EL (cell line): ENCODE measurements at places on chromosomes 5 and 9.
A peak's percentile ranks its signal among the peaks of the same experiment; 100 is the strongest.

GRCh38 chr5:36915653-36916052 is 39.1 kb downstream of the NIPBL start:
- peak; percentile 21 for DNase-seq

GRCh38 chr9:137411260-137411644 is 11.7 kb downstream of the EXD3 start:
- no peak for DNase-seq

DNA sequence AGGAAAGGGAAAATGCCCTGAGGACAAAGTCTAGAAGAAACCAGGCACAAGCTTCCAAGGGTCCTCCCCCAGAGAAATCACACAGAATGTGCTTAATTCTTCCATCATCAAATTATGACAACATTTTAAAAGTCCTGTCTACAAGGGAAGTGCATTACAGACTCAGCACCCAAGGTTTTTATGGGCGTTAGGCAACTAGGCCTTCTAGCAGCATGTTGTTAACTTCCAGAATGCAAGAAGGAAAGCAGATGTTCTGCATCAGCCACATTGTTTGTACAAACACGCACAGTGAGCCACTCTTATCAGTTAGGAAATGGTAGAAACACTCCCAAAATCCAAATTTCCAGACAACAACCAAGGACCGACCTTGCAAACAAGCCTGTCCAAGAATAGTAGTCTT is 26.5 kb downstream of the SMC5 start:
- DNase-seq, result peak; percentile 21

DNA sequence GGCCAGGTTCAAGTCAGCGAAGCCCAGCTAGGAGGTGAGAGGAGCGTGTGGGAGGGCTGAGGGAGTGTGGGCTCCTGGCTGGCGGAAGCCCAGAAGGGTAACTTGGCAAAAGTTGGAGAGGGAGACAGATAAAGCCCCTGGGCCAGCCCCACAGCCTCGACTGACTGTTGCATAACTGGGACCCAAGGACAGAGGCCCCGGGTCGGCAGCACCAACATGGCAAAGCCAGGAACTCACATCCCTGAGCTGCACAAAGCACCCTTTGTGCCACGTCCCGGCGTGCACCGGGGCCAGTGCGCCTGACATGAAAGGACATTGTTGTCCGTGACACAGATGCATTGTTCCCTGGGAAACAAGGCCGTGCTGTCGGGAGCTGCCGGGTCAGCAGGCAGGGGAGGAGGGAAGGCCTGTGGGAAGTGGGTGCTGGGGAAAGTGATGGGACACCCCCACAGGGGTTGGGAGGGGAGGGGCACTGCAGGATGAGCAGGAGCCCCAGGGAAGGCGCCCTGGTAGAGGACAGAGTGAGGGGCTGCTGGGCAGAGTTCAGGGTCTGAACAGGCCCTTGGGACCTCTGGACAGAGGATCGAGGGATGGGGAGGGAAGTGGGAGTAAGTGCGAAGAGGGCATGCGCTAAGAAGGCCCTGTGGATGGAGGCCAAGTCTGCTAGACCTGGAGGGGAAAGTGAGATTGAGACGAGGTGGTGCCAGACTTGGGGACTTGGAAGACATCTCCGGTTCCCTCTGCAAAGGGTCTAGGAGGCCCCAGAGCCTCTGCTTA is 13.0 kb upstream of the DPM2 start:
- no peak for DNase-seq

GRCh38 chr9:74218385-74219063 is 278.6 kb upstream of the RORB start:
- DNase-seq, result no peak

DNA sequence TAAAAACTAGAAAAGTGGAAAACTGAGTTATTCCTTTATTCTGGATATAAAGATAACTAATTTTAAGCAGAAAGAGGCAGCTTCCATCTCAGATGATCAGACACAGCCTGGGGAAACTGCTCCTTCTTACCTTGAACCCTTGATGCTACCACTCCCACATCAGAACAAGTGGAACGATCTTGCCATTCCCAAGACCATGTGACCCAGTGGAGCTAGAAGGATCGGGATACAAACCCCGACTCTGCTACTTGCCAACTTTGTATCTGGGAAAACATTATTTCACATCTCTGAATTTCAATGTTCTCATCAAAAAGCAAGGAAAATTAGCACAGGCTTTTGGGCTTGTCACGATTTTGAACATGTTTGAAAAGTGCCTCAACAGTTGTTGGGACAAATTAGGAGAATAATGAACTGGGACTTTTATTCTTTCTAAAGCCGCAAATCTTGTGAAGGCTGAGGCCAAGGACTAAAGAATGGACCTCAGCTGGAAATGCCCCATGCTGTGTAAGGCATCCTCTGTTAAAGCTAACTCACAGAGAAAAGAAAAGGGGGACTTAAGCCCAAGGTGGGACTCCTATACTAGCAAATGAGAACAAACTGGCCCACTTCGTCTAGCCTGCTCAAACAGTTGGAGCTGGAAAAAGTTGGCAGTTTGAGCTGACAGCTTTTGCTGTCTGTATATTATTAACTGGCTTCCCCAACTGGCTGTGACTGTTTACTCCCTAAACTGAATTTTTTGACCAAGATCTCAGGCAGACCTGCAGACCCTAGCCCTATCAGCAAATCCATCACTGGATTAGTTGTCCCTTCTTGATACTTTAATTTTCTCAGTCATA is 552.3 kb downstream of the EFNA5 start:
- no peak for DNase-seq

DNA sequence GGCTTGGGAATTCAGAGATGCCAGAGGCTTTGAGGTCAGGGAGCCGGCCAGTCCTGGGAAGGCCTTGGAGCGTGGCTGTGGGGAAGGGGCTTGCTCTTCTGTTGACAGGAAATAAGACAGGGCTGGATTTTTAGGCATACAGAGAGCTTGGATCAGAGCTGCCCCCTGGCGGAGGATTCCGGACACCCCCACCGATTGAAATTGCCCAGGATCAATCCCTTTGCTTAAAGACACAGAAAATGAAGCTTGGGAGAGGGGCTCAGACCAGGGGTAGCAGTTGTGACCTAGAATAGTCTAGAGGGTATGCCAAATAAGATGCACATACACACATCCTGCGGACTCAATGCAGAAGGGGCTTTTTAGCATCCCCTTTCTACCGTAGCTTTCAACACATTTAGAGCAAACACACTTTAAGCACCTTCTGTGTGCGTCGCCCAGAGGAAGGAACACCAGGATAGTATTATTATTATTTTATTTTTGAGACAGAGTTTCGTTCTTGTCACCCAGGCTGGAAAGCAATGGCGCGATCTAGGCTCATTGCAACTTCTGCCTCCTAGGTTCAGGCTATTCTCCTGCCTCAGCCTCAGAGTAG is 1.7 kb upstream of the NTMT1 start:
- DNase-seq, result peak; percentile 64

DNA sequence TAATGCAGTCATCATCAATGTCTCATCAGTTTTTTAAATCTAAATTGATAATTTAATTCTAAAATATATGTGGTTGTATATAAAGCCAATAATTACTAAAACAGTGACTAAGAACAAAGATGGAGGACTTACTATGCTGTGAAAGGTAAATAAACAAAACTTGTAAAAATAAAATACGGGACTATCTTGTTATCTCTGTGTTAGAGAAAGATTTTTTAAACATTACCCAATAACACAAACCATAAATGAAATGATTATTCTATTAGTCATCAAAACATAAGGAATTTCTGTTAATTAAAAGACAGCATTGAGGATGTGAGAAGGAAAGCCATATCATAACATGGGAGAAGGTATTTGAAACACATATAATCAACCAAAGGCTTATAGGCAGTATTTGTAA is 226.2 kb upstream of the SMC2 start:
- DNase-seq, result peak; percentile 1
